ENCODE measurements at places on chromosomes 5 and 9.
A peak's percentile ranks its signal among the peaks of the same experiment; 100 is the strongest.

GRCh38 chr9:84697509-84698114 is 28.1 kb downstream of the NTRK2 start:
- peak; percentile 80 for DNase-seq

DNA sequence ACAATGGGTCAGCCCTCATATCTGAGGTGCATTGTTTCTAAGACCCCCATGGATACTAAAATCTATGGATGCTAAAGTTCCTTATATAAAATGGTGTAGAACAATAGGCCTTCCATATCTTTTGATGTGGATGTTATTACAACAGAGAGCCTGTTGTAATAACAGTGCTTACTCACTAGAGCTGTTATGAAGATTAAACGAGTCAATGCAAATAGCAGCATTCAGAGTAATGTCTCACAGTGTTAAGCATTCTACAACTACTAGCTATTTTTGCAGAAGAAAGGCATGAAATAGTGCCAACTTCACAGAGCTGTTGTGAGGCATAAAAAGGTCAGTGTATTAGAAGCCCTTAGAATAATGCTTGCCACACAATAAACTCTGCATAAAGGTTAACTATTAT is 13.0 kb downstream of the CHSY3 start:
- DNase-seq = no peak

DNA sequence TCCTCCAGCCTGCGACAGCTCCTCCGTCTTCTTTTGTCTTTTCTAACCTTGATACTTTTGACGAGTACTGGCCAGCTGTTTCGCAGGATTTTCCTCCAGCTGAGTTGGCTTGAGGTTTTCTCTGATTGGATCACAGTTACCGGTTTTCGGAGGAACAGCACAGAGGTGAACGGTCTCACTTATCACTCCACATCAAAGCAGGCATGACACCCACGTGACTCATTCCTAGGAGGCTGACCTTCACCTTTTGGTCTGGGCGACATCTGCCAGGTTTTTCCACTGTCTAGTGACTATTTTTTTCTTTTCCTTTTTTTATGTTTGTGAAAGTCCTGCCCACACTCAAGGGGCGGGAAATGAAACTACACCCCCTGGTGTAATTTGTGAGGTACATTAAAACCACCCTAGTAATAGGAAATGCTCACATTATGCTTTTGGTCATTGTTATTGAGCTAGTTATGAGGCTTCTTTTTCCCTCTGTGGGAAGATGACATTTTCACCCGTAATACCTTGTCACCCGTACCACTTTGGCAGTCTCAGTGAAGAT is 319.2 kb downstream of the GADD45G start:
- DNase-seq = no peak

- no peak for DNase-seq
Observed at GRCh38 chr5:94281236-94281801, 337.1 kb downstream of the KIAA0825 start.

- DNase-seq = no peak
Observed at GRCh38 chr5:66628561-66628960, 32.4 kb downstream of the MAST4 start.

DNA sequence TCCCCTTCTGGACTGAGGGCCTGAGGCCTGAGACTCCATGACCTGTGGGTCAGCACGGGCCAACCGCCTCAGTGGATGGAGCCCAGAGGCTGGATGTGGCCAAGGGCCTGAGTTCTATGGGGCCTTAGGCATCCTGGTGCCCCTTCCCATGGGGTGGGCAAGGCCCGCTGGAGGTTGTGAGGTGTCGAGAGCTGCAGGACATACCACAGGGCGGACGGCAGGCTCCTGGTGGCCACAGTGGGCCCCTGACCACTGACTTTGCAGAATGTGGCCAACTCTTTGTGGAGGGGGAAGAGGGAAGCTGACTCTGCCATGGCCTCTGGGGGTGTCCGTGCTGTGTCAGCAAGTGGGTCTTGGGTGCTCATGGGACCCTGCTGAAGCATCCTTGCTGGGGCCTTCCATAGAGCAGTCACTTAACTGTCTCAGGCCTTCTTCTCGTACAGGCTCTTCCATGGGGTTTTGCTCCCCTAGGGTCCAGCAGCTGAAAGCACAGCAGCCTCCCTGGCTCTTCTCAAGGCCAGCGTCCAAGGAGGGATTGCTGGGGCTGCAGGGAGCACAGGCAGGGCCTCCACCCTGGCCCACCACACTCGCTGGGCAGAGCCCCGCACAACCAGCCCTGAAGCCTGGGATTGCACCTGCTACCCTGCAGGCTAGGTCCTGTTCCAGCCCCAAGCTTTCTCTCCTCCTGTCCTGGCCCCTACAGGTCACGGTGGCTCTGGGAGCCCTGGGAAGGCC is 21.6 kb upstream of the SLC9A3 start:
- no peak for DNase-seq

DNA sequence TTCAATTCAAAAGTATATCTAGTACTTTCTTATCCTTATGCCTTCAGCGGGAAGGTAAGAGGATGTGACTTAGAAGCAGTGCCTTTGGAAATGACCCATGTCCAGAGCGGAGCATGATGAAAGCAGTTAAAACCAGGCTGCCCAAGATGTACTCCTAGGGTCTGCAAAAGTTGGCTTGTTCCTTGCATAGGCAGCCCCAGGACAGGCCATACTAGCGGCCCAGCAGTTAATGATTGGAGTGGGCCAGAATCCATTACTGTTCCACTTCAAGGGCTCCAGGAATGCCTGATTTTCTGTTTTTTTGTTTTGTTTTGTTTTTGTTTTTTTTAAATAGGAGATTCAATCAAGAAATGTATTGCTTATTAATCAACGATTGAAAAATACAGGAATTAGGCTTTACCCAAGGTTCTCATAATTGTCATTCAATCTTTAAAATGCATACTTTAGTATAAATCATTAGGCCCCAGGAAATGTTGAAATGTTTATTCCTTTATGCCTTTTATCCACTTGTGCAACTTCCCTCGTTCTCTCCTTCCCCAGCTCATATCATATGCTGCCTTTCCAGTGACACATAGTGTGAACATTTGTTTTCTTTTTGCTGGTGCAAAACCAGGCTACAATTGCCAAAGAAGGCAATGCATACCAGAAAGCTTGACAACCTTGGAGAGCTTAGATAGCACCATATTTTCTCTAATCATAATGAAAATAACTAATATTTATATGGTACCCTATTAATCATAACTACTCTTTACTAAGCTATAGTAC is 190.8 kb downstream of the ARHGEF28 start:
- DNase-seq = no peak

- DNase-seq = no peak
Observed at GRCh38 chr5:159504857-159505304, 174.6 kb upstream of the IL12B start.

- no peak for DNase-seq
Observed at GRCh38 chr9:27425827-27426510, 98.1 kb upstream of the IFNK start.

GRCh38 chr5:83162601-83163000 is 85.3 kb downstream of the XRCC4 start:
- peak; percentile 29 for DNase-seq

DNA sequence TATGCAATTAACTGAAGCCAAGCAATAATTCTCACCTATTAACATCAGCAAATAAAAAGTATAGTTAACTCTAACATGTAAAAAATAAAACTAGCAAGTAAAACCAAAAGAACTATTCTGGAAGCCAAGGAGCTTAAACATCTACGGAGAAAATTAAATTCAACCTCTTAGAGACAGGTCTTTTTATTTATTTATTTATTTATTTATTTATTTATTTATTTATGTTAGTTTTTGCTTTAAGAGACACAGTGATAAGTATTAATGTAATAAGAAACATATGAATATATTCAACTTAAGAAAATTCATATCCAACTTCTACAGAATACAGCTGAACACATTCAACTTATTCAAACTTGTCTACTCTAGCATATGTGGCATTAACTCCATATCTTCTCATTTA is 472.1 kb upstream of the IZUMO3 start:
- DNase-seq = no peak

- DNase-seq = no peak
Observed at GRCh38 chr5:168796593-168797580, 217.7 kb upstream of the PANK3 start.

- DNase-seq = no peak
Observed at GRCh38 chr5:362978-363765, 41.7 kb downstream of the AHRR start.

- DNase-seq = no peak
Observed at GRCh38 chr5:150117945-150118560, 31.7 kb upstream of the CSF1R start.

GRCh38 chr9:112858005-112858404 is 32.7 kb downstream of the SLC46A2 start:
- DNase-seq = no peak

DNA sequence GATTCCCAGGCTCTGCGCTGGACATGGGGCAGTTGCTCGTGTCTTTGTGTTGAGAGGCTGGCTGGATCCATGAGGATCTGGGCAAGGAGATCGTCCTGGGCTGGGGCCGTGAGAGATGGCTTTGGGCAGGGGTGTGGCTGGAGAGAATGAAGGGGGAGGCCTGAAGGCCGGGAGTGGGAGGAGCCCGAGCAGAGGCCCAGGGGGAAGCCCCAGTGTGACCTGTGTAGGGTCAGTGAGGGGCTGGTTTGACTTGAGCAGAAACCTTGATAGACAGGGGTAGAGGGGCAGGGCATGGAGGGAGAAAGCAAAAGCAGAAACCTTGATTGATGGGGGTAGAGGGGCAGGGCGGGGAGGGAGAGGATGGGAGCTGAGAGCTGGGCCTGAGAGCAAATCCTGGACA is 54.4 kb upstream of the ASS1 start:
- DNase-seq = no peak

- DNase-seq = no peak
Observed at GRCh38 chr5:139038613-139039305, 159.4 kb downstream of the SIL1 start.

DNA sequence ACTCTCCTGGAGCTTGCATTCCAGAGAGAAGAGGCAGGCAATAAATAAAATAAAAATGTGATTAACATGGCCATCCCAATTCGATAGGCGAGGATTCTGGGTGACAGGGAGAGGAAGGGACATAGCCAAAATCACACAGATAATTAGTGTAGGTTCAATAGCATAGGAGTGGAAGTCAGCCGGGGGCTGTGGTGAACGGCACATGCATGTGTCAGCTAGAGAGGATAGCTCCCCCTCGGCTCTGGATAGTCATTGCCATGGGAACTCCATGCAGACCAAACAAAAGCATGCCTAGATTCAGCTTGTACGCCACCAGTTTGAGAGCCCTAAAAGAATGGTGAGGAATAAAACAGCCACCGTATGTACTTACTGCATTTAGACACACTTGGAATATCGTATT is 223.5 kb downstream of the GRIA1 start:
- DNase-seq = no peak

DNA sequence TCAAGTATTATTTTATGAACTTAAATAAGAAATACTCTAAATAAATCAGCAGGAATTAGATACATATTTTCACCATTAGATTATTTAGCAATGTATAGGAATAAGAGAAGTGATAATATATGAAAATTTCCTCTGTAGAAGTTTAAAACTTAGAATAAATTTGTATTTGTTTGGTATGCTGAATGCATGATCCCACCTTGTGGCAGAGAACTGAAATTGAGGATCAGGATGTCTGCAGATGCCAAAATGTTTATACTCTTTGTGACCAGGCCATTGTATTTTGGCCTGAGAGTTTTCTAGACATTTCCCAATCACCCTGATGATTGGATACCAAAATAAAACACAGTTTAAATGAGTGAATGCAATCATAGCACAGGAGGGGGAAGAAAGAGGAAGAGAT is 6.3 kb downstream of the TYRP1 start:
- DNase-seq = no peak

DNA sequence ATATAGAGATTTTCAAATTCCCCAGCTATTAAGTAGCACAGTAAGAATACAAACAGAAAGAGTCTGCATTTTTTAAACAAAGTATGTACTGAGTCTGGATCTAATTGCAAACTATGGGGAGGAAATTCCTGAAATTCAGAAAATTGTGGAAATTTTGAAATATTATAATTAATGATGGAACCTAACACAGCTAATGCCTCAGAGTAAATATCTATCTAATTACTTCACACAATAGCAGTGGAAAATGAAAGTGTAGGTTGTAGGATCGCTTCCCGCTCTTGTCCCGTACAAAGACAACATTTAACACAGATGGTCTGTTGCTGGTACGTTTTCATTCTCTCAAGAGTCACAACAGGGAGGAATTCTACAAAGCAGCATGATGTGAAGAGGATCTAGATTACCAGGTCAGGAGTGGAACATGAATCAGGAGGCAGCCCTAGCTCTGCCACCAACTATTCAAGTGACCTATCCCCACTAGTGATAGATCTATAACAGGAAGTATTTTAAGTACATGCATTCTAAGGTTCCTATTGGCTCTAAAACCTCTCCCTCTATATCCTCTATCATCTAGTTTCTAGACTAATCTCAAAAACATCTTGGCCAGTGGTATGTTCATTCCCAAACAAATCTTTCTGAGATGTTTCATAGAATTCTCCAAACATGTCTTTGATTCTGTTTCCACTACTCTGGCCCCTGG is 58.9 kb upstream of the GRAMD2B start:
- DNase-seq = no peak

DNA sequence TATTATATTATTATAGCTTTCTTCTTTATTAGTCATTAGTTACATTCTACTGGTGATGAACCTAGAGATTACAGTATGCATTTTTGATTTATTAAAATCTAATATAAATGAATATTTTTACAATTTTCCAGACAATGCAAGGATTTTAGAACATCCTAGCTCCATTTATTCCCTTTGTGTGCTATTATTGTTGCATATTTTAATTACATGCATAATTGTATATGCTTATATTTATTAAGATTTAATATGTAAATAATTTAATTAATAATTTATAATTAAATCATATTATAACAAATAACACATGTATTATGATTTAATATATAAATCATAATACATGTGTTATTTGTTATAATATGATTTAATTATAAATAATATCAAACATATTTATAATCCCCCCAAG is 23.4 kb upstream of the MACROH2A1 start:
- DNase-seq = no peak

- DNase-seq = no peak
Observed at GRCh38 chr5:36337597-36337996, 35.9 kb upstream of the RANBP3L start.

DNA sequence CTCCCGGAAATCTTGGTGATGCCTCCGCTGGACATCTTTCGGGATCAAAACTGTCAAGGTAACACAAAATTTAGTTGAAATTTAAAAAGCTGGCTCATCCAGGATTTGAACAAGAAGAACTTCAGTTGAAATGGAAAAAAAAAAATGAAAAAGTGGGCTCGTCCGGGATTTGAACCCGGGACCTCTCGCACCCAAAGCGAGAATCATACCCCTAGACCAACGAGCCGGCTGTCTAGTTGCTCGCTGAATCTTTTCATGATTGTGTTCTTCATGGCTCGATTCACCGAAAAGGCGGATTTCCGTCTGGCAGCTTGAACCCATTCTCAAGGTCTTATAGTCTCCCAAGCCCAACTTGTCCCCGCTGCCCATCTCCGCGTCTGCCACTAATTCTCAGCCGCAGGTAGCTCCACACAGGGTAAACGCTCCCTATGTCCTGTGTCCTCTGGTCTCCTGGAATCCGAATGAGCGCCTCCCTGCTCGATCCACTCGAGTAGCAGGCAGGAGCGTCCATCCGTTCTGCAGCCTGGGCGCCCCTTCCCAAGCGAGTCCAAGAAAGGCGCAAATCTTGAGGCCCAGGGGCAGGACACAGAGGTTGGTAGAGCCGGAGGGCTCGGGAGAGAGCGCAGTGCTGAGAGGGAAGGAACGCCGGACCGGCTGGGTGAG is 16.2 kb downstream of the TRIM7 start:
- peak; percentile 68 for DNase-seq
